Nephron progenitor cell (in vitro differentiated cells): ENCODE measurements at places on chromosomes 1 and 21.

DNA sequence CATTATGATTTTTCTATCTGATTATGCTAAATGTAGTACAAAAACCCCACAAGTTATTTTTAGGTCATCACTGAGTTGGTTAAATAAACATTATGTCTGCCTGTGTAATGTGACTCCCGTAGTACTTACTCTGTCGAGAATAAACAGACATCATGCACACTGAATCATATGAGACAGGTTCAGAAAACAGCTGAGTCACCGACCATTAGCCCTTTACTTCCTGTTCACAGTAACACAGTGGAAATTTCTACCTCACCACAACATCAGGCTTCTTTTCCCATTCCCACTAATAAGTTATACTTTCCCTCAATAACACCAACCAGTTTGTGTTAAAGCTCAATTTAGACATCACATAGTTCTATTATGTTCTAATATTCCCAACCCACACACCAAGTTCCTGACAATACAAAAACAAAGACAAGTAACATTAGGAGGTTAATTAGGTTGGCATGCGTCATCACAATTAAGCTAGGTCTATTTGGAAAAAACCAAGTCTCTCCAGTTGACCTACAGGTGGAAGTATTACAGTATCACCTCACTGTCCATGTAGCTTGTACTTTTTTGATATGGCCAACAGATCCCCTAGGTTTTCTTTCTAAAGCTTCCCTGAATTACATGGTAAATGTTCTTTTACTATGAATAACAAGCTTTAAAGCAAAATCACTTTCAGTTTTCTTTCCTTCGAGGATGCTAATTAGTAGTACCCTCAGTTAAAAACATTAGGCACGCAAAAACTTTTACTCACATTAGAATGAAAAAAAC, 154.2 kb downstream of the EIF4G3 start:
- no peak for DNase-seq

GRCh38 chr1:79896140-79896539, 889.6 kb upstream of the ADGRL4 start:
- no peak for DNase-seq

DNA sequence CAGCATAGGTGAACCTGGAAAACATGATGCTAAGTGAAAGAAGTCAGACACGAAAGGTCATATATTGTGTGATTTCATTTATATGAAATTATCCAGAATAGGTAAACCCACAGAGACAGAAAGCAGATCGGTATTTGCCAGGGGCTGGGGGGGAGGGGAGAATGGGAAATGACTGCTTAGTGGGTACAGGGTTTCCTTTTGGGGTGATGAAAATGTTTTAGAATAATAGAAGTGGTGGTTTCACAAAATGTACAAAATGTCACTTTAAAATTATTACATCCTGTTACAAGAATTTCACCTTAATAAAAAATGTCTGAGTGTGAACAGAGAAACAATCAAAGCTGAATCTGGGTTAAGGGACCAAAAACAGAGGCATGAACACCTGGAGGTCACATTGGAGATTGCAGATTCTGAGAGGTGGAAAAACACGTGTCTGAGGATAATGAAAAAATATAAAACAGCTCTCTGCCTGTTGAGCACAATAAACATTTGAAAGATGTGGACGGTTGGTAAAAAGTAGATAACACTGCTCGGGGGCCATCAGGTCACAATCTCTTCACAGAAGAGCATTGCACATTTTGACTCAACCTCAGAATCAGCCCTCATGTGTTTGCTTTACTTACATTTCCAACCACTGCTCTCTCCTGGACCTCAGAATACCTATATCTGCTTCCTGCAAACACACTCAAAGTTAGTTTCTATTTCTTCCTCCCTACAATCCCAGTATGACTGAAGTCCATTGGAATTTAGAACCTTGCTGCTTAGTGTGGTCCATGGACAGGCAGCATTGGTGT, 3.2 kb downstream of the SLAMF6 start:
- no peak for DNase-seq

- no peak for DNase-seq
Observed at GRCh38 chr21:28975397-28975796, 17.3 kb downstream of the LTN1 start.

DNA sequence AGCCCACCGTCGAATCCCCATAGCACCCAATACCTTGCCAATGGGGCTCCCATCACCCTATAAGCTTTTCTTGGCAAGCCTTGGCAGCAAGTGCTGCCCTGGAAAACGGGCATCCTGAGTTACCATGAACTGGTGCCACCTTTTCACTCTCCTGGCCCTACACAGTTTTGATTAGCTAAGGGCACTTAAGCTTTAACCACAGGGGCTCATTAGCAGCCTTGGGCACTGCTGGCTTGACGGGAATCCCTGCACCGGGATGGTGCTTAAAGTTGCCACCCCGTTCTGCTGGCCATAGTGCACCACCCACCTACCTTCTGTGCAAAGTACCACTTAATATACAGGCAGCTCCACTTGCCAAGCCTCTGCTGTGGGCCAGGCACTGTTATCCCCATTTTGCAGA, 13.7 kb downstream of the PARS2 start:
- DNase-seq = no peak

DNA sequence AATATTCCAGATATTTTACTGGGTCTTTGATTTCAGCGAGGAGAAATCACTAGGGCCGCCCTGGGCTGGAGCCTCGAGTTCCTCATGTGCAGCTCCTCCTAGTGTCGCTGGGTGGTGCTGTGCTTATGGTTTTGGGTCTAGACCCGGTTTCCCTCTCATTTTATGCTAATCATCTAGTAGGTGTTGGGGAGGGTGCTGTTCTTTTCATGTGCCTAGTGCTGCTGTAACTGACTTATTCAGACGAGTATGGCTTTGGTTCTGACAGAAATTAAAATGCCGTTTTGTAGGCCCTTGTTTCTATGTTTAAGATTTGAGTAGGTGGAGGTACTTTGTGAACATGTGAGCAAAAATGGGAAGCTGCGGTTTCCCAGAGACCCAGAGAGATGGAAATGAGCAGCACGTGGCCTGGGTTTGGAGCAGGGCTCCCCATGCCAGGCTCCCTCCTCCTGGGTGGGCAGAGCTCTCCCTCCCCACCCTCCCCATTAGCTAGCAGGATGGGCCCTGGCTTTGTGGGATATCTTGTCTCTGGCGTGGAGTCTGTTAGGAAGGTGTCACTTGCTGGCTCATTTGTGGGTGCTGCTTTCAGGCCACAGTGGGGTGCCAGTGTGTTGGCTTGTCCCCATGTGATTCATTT, 74.0 kb upstream of the GPR88 start:
- peak; percentile 41 for DNase-seq

DNA sequence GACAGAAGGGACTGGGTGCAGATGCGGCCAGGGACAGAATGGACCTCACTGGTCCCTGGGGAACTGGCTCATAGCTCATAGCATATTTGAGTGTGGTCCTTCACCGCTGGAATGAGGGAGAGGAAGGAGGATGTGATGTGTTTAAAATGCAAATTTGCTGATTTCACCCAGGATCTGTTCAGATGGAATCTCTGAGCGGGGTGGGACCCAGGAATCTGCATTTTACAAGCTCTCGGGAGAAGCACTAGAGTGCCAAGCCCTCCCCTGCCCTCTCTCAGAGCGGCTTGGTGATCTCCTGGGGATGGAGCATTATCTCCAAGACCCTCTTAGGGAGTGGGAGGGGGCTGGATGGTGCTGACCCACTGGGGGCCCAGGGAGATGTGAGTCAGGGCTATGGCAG, 22.8 kb upstream of the MFN2 start:
- DNase-seq = no peak

GRCh38 chr1:2973601-2974593, 47.4 kb upstream of the ACTRT2 start:
- no peak for DNase-seq

- DNase-seq = no peak
Observed at GRCh38 chr1:232328486-232329102, 301.3 kb downstream of the SIPA1L2 start.

DNA sequence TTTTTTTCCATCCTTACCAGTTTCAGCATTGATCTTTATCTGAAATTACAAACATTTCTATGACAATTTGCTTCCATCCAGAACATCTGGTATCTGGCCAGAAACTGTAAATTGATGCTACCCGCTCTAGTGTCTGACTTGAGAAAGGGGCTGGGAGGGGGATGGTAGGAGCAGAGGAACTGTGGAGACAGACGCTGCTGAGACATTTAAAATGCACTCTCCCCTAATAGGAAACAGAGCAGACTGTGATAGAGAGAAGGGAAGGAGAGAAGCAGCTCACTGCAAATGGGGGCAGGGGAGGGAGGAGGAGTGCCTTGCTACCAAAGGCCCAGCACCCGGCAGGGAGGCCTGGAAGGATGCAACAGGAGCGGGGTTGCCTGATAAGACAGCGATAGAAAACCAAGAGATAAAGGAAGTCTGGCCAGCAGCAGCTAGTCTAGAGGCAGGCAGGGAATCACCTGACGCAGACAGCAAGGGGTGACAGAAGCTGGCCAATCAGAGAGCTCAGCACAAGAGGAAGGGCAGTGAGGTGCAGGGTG, 195.5 kb upstream of the NFIA start:
- peak; percentile 18 for DNase-seq
